DND-41 (cell line): ENCODE measurements at places on chromosomes 12 and 14.

GRCh38 chr12:14099994-14100393, 118.6 kb upstream of the GRIN2B start:
- no peaks in the 10 kb centered on the region for H3K36me3 ChIP-seq
- no peak for DNase-seq
- H3K4me1 ChIP-seq, result no peaks in the 10 kb centered on the region

- H3K27ac ChIP-seq, result no peak overlapping the region
- no peaks in the 10 kb centered on the region for H3K27me3 ChIP-seq
- H3K36me3 ChIP-seq, result no peaks in the 10 kb centered on the region
- no peak overlapping the region for H3K4me3 ChIP-seq
- no peaks in the 10 kb centered on the region for H3K4me1 ChIP-seq
These were observed 86.2 kb upstream of the PPM1H start for GRCh38 chr12:63021116-63021515.

GRCh38 chr12:12715128-12715458, 2.1 kb upstream of the CDKN1B start:
- no peaks in the 10 kb centered on the region for H3K27me3 ChIP-seq
- H3K4me1 ChIP-seq, result peaks cover 47% of the 10 kb centered on the region
- no peak for DNase-seq
- peaks cover 24% of the 10 kb centered on the region for H3K36me3 ChIP-seq
- peak overlapping the region; percentile 82 for H3K4me3 ChIP-seq

DNA sequence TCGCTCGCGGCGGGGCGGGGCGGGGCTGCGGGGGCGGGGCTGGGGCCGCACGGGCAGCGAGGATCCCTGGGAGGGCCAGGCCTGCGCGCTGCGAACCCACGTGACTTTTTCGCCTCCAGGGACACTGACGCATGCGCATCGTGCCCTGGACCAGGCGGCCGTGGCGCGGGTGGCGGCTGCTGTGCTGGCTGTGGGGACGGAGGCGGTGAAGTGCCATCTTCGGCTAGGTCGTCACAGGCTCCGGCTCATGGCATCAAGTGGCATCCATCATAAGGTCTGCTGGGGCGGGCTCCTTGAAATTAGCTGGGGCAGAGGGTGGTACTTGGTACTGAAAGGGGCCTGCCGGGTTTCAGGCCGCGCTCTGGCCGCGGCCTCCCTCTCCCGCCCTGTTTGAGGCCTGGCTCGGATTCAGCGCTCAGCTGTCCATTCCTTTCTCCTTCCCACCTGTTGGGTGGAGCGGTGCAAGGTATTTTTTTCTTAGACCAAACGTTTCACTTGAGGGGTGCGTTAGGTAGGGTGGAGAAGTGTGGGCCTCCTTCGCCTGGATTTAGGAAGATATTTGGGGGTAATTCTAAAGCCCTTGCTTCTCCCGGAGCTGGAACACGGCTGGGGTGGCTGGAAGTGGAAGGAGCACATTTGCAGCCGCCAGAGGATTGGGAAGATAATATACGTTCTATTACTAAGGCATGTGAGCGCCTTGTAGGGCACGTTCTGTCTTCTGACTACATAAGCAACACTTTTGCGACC, at the start of gene PRPF39:
PRPF39 (plus strand) TSS at position 141 of the 747 bp plus-strand sequence. CDS start 11,124 bp downstream, outside the sequence.
- H3K4me1 ChIP-seq, result peaks cover 46% of the 10 kb centered on the region
- DNase-seq, result peak; percentile 94
- H3K36me3 ChIP-seq, result peaks cover 7% of the 10 kb centered on the region
- no peaks in the 10 kb centered on the region for H3K27me3 ChIP-seq

- no peak overlapping the region for H3K4me3 ChIP-seq
- H3K27ac ChIP-seq, result no peak overlapping the region
- no peaks in the 10 kb centered on the region for H3K27me3 ChIP-seq
These were observed 861.1 kb downstream of the GALC start for GRCh38 chr14:87131879-87132278.

DNA sequence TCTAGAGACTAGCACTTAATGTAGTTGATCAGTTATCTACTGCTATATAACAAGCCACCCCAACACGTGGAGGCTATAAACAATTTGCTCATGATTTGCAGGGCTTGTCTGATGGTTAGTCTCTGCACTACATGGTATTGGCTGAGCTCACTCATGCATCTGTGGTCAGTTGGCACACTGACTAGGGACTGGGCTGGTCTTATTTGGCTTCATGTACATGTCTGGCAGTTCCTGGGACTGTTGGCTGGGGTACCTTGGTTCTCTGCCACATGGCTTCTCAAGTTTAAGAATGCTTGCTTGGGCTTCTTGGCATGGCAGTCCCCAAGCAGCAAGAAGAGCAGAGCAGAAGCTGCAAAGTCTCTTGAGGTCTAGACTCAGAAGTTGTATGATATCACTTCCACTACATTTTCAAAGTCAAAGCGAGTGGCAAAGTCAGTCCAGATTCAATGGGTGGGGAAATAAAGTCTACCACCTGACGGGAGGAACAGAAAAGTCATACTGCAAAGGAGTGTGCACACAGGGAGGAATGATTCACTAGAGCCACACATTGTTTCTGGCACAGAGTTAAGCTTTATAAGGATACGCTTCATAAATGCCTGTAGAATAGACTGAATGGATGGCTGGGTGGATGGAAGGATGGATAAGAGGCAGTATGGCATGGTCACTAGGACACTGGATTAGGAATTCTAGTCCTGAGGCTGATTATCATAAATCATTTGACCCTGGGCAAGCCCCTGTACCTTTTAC, 44.8 kb upstream of the PTHLH start:
- DNase-seq, result no peak
- H3K27me3 ChIP-seq, result no peaks in the 10 kb centered on the region
- no peaks in the 10 kb centered on the region for H3K4me1 ChIP-seq
- H3K27ac ChIP-seq, result no peak overlapping the region
- no peaks in the 10 kb centered on the region for H3K36me3 ChIP-seq

DNA sequence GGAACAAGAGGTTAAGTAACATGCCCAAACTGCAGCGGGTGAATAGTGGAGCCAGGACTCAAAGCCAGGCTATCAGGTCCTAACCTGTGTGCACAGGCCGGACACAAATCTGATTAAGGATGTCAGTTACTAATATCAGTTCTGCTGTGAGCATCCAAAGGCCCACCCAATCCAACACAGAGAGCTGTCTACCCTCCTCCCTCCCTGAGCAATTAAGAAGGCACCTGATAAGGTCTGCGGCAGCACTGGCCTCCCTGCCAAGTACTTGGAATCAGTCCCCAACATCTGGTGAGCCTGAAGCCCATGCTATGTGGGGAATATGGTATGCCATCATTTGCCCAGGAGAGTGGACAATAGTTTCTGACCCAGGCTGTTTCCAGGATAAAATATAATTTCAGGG, 3.9 kb downstream of the HEBP1 start:
- H3K36me3 ChIP-seq, result no peaks in the 10 kb centered on the region
- peaks cover 4% of the 10 kb centered on the region; the same call in 1 of the 2 replicates for H3K4me1 ChIP-seq
- H3K27me3 ChIP-seq, result peaks cover 17% of the 10 kb centered on the region

DNA sequence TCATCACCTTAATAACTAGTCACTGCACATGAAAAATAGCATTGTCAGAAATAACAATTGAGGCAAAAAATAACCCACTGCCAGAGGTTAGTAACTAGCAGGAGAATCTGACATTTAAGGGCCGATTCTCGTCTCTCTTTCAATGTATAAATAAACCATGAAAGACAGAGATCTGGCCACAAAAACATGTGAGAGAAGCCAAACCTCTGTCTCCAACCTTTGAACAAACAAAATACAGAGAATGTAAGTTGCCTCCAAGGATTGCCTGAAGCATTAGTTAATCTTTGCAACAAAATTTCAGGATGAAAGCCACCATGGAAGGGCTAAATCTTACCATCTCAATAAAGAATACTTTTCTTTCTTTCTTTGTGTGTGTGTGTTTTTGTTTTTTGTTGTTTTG, 257.4 kb upstream of the TMTC1 start:
- no peaks in the 10 kb centered on the region for H3K36me3 ChIP-seq
- DNase-seq, result no peak
- H3K4me1 ChIP-seq, result no peaks in the 10 kb centered on the region

- H3K27me3 ChIP-seq, result no peaks in the 10 kb centered on the region
- no peak overlapping the region for H3K27ac ChIP-seq
- no peak overlapping the region for H3K4me3 ChIP-seq
- no peak for DNase-seq
These were observed 20.4 kb downstream of the DLK1 start for GRCh38 chr14:100747021-100747586.

DNA sequence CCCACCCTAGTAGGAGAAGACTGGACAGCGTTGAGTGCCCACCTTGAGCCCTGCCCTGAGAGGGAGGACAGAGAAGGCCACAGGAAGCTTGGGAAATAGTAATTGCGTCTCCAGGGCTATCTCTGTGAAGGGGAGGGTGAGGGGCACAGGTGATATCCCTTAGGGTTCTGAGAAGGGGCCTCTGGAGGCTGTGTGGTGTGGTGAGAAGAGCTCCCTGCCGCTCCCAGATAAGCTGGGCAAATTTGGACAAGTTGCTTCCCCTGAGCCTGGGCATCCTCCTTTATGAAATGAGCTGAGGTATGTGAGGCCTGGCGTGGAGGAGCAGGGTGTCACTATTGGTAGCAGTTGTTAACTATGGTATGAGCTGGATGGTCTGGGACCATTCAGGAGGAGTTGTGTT, 23.5 kb upstream of the LRP1-AS start:
- H3K27ac ChIP-seq, result no peak overlapping the region
- H3K4me3 ChIP-seq, result no peak overlapping the region
- peaks cover 3% of the 10 kb centered on the region for H3K27me3 ChIP-seq
- no peaks in the 10 kb centered on the region for H3K36me3 ChIP-seq
- no peak for DNase-seq
- no peaks in the 10 kb centered on the region for H3K4me1 ChIP-seq

DNA sequence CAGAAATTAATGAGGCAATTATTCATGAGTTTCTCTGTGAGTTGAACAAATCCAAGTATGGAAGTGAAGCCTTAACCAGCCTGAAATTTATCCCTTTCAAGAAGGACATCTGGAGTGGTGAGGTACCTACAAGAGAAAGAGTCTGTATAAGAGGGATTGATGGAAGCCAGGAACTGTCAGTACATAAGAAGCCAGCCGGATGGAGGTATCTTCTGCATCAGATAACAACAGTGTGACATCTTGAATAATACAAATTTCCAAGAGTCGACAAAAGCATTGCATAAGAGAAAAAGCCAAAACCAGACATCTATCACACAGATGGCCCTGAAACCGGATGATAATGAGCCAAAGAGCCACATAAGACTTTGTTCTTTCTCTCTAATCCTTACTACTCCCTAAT, 781.2 kb downstream of the FLRT2 start:
- no peaks in the 10 kb centered on the region for H3K27me3 ChIP-seq
- no peak overlapping the region for H3K4me3 ChIP-seq
- no peaks in the 10 kb centered on the region for H3K4me1 ChIP-seq

DNA sequence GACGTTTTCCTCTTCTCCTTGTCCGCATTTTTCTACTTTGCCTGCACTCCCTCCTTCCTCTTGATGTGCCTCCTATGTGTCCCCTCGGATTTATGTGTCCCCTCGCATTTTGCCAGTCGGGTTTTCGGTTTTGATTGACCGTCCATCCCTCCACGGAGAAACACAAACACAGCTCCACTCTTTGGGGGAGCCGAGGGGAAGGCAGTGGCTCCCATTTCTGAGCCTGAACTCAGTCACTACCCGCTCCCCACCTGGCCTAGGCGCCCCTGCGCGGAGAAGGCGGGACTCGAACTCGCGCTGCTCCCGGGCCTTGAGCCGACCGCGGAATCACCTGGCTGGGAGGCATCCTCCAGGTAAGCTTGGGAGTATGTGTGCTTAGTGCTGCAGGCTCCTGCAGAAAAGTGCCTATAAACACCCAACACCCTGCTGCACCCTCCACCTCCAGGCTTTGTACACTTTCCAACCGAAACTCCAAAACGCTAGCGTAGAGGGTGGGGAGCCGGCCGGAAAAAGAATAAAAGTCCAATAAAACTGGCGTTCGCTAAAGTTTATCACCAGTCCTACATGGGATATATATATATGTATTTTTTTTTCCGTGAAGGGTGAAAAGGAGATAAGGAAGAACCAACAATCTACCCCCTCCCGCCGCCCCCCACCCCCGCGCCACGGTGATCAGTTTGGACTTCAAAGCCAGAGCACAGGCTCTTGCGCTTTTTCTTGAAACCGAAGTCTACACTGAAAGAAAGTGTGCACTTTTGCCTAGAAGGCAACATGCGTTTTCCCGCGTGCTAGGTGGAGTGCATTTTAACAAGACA, 3.3 kb upstream of the CCND2 start:
- H3K36me3 ChIP-seq, result no peaks in the 10 kb centered on the region
- H3K27ac ChIP-seq, result no peak overlapping the region
- peaks cover 59% of the 10 kb centered on the region for H3K4me1 ChIP-seq
- H3K27me3 ChIP-seq, result peaks cover 95% of the 10 kb centered on the region
- peak overlapping the region; percentile 62 for H3K4me3 ChIP-seq
- DNase-seq, result peak; percentile 9

GRCh38 chr14:58488550-58488949, 61.0 kb downstream of the KIAA0586 start:
- no peaks in the 10 kb centered on the region for H3K27me3 ChIP-seq
- no peak for DNase-seq
- no peak overlapping the region for H3K27ac ChIP-seq

GRCh38 chr14:22112004-22112403, 438.4 kb upstream of the OR4E1 start:
- H3K36me3 ChIP-seq, result no peaks in the 10 kb centered on the region
- H3K4me1 ChIP-seq, result peaks cover 18% of the 10 kb centered on the region
- peak; percentile 53 for DNase-seq
- no peak overlapping the region for H3K4me3 ChIP-seq

DNA sequence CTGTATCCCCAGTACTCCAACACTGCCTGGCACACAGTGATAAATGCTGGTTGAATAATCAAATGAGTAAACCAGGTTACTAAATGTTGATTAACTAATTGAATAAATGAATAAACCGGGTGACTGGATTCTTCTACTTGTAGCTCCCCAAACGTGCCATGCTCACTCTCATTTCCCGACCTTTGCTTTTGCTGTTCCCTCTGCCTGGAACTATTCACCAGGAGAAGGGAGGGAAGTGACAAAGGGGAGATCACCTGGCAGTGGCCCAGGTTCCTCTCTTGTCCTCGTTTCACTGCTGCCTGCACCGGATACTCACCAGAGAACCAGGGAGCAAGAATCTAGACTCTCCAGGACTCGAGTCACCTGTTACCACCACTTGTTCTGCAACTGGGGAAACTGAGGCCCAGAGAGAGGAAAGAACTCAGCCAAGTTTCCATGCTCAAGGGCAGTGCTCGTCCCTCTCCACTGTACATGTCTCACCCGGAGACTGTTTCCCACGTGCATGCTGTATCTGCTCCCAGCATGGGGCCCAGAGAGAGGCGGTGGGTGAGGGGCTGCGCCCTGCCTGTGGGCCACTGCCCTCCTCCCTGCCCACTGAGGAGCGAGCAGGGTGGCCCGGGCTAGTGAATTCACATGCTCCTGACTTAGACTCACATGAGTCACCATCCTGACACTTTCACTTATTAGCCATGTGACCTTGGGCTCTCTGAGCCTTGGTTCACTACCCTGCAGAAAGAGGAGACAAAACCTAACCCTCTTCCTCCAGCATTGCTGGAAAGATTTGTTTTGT, 17.7 kb upstream of the POP5 start:
- peaks cover 9% of the 10 kb centered on the region for H3K27me3 ChIP-seq
- no peaks in the 10 kb centered on the region for H3K4me1 ChIP-seq
- no peak overlapping the region for H3K4me3 ChIP-seq
- no peak overlapping the region for H3K27ac ChIP-seq
- no peaks in the 10 kb centered on the region for H3K36me3 ChIP-seq
